Non-pigmented ciliary epithelial cell (primary cell): ENCODE measurements at places on chromosomes 7 and 10.

- DNase-seq, result no peak
These were observed 146.0 kb upstream of the ZWINT start for GRCh38 chr10:56507033-56507432.

DNA sequence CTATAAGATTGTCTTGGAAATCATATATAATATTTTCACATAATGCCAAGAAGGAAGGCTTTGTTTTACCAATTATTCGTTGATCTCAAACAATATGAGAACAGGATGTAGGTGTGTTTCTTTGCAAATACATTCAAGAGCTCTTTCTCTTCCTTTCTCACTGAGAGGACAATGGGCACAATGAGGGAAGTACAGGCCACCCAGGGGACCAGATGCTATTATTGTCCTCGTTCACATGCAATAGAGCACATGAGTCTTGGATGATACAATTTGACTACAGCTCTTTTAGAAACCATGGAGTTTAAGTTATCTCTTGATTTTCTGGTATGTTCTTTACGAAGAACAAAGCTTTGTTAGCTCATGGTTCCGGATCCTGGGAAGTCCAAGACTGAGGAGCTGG lies 323.7 kb upstream of the KLF6 start:
- no peak for DNase-seq

DNA sequence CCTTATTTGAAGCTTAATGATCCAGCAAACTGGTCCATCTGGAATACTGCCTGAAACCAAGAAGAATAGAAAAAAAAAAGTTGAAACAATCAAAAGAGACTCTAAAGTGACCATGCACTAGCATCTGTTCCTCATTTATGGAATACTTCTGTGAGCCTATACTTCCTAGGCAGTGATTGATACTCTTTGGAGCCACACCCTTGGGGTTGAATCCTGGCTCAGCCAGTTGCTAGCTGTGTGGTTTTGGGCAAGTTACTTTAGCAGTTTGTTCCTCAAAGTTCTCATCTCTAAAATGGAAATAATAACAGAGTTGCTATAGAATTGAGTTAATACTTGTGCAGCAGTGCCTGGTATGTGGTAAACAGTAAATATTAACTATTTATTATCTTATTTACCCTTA lies 208.9 kb downstream of the GPR158 start:
- no peak for DNase-seq

GRCh38 chr10:70430493-70431445 lies 10.7 kb downstream of the NODAL start:
- no peak for DNase-seq
